ENCODE measurements at places on chromosomes 16 and 17. TPM values are rescaled to one million over a fixed set of nuclear protein-coding genes. Genes with fewer than 3 reads are reported as not detected.

DNA sequence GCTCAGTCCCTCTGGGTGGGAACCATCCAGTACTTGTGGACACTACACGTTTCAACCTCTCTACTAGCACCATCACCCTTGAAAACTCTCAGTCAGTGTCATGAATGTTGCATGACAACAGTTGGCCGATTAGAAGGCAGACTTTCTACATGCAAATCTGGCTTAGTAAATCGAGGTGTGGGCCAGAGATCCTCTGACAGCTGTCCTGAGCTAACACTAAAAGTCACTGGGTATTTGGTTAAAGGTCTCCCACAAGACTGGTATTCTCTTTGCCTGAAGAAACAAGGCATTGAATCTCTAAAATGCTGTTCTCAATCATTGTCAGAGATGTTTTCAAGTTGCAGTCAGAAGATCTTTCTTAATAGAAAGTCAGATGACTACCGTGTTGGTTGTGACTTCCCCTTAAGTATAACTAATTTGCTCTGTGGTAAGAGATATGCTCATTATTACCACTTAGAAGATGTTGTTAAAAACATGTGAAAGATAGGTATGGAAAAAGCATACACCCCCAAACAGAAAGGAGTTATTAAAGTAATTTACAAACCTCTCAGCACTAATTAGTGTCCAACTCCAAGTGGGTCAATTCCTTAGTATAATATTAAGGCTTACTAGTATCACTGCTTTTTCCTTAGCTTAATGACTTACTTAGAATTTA lies 62.3 kb downstream of the WNT3 start:
- no peak overlapping the region for H3K4me3 ChIP-seq
- no peak for DNase-seq
- H3K36me3 ChIP-seq: peaks cover 46% of the 10 kb centered on the region
- H3K4me1 ChIP-seq: no peaks in the 10 kb centered on the region
- H3K27me3 ChIP-seq: no peaks in the 10 kb centered on the region
- H3K27ac ChIP-seq: no peak overlapping the region

CNTNAP1 gene
- 6.5 TPM for total RNA-seq

DNA sequence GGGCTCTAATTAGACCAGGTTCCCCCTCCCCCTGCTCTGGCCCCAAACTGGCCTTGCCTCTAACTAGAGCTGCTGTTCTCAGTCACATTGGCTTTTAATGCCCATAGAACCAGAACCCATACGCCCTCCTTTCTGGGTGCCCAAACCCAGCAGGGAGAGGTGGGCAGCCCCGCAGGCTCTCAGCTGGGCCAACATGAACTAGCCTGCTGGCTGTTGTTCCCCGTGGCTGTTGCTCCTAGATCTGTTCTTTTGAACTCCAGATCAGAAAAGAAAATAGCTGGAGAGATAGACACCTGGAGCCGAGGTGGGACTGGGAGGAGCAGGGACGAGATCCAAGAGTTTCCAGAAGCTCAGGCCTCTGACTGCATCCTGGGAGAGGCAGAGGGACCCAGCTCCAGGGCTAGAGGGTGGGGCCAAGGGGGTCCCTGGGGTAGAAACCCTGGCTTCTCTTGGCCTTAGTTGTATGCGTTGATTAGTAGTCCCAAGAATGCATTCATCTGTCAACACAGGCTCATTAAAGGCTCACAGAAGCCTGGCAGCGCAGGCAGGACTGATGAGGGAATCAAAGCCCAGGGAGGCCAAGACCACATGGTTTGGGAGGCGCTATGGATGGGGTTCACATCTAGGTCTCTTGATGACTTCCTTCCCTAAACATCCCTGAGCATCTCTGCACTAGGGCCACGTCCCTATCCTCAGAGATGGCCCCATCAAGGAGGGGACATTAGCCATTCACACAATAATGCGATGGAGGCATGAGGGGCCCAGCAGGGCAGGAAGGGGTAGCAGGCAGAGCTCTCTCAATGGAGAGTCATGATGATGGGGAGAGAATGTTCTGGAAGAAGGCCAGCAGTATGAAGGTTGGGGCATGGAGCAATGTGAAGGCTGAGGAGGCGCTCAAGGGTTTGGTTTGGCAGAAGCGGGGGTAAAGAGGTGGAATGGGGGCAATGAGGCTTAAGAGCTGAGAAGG lies 1.3 kb upstream of the CPSF4L start:
- H3K4me3 ChIP-seq: no peak overlapping the region
- DNase-seq: no peak
- H3K27ac ChIP-seq: no peak overlapping the region
- H3K36me3 ChIP-seq: no peaks in the 10 kb centered on the region

DNA sequence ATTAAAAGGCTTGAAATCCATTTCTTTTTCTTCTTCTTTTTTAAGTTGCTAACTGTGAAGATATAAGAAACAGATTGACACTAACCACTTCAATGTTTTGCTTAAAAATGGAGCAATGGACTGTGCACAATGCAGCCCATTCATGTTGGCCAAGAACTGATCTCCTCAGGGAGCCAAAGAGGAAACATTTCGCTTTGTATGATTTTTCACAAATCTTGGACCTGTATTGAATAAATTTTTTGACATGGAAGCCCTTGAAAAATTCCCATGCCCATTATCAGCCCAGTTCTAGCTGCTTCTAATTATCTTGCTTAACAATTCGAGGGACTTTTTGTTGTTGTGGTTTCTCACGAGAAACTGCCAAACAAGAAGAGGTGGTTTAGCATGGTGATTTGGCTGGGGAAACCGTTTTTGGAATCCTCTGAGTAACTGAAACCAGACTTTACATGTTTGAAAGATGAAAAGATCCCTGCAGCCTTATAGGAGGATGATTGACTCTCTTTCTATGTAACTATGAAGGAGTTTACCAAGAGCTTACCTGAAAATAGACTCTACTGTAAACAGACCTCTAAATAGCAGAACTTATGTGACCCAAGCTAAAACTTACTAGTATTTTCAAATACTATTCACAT lies 1389.4 kb upstream of the GOT2 start:
- no peaks in the 10 kb centered on the region for H3K4me1 ChIP-seq
- H3K27me3 ChIP-seq: no peaks in the 10 kb centered on the region
- H3K36me3 ChIP-seq: no peaks in the 10 kb centered on the region

GRCh38 chr17:79188048-79188447 lies 113.4 kb downstream of the ENGASE start:
- H3K4me3 ChIP-seq: no peak overlapping the region
- H3K4me1 ChIP-seq: no peaks in the 10 kb centered on the region
- no peak overlapping the region for H3K27ac ChIP-seq
- H3K36me3 ChIP-seq: no peaks in the 10 kb centered on the region
- peaks cover 80% of the 10 kb centered on the region for H3K27me3 ChIP-seq
- no peak for DNase-seq

DNA sequence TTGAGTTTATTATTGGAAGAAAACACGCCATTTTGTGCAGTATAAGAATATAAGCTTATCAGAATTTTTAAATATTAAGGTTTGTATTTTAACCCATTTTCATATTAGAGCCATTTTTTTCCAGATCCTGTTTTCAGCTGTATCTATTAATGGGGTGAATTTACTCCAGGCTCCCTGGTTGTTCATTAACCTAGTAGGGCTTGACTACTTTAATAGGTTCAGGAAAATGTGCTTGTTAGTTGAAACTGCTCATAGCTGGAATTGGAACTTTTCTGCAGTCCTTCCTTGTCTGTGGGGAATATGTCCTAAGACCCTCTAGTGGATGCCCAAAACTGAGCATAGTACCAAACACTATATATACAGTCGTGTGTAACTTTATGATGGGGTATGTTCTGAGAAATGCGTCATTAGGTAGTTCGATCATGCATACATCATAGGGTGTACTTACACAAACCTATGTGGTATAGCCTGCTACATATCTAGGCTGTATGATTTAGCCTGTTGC lies 28.0 kb downstream of the NFAT5 start:
- no peak for DNase-seq
- H3K36me3 ChIP-seq: no peaks in the 10 kb centered on the region
- no peak overlapping the region for H3K4me3 ChIP-seq
- H3K4me1 ChIP-seq: peaks cover 14% of the 10 kb centered on the region

DNA sequence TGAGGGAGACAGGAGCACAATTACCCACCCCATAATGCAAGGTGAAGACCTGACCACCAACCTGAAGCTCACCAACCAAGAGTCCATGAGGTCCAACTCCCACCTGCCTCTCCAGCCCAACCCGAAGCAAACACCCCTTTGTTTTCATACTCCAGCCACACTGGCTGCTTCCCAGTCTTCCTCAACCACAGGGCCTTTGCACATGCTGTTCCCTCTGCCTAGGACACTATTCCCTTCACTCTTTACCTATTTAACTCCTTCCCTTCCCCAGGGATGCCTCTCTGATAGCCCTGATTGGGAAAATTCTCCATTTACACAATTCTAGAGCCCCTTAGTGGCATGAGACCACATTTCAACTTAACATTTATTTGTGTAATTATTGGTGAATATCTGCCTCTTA lies 86.0 kb downstream of the VAT1L start:
- no peak for DNase-seq
- H3K36me3 ChIP-seq: no peaks in the 10 kb centered on the region
- H3K4me3 ChIP-seq: no peak overlapping the region
- H3K27ac ChIP-seq: no peak overlapping the region
- no peaks in the 10 kb centered on the region for H3K27me3 ChIP-seq
- peaks cover 5% of the 10 kb centered on the region for H3K4me1 ChIP-seq

DNA sequence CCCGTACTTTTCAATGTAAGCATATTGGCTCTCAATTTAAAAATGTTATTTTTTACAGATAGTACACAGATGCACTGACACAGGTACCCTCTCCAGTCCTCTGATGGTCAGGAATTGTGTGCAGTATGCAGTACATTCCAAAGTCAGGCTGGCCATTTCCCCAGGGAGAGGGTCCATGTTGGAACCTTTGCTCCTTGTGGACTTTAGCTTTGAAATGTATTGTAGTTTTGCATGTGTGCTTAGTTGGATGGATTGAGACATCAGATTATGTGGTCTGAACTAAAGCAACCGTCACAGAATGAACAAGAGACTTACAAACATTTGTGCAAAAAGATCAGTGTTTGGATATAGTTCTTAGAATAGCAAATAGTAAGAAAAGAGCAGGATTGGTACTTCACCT lies 381.1 kb downstream of the WWOX start:
- no peaks in the 10 kb centered on the region for H3K4me1 ChIP-seq
- DNase-seq: no peak
- no peaks in the 10 kb centered on the region for H3K27me3 ChIP-seq
- H3K27ac ChIP-seq: no peak overlapping the region

- peaks cover 94% of the 10 kb centered on the region for H3K27me3 ChIP-seq
- no peaks in the 10 kb centered on the region for H3K4me1 ChIP-seq
- no peaks in the 10 kb centered on the region for H3K36me3 ChIP-seq
These were observed 6.6 kb downstream of the BTBD17 start for GRCh38 chr17:74355065-74355464.
